NK-92 treated with Interleukin-12 subunit alpha and Interleukin-12 subunit beta, amount 100 ng/mL, for 24 hours (cell line): ENCODE measurements at places on chromosomes 12 and 14.

GRCh38 chr12:102722147-102722546, 194.9 kb downstream of the PAH start:
- DNase-seq, result no peak

DNA sequence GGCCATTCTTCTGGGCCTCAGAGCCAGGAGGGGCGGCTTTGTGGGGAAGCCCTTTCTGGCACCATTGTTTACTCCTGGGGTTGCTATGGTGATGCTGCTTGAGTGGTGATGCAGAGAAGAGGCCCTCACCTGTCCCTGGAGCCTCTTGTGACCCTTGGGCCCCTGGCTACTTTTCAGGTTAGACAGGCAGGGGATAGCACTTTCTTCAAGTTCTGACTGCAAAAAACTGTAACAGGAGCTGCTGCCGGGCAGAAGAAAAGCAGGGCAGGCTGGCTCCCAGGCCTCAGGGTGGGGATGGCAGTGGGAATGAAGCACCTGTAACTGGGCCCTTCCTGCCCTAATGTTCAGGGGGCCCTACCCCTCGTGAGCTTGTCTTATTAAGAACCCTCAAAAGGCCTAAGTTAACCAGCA, at the start of gene TEX52:
Gene TEX52, minus strand, starts transcription at position 19 of the 411 bp plus-strand sequence. Its CDS starts 13 bp downstream, at position 6.
- DNase-seq, result no peak

- DNase-seq, result no peak
Observed at GRCh38 chr12:75599061-75599460, 87.7 kb upstream of the KRR1 start.

DNA sequence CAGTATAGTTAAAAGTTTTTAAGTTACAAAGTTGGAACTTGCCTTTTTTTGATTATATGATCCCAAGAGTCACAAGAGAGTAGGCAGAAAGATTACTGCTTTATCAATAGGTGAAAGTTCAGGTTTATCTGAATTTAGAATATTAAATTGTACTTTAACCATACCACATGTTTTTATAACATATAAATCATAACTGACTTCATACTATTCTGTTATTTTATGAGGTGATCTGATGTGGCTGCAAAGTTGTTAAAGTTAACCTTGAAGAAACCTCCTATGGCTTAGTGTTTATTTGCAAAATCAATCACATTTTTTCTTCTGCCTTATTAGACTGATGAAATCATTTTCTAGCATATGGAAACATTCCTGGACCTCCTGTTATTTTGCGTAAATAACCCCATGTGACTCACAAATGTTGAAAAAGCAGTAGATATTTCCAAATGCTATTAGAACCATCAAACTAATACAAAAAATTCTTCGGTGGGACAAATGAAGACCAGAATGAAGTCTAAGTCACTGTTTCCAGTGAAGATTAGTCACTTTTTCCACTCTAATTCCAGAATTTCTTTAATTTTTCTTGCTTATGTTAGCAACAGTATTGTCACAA, 132.1 kb downstream of the RAD51B start:
- no peak for DNase-seq

- no peak for DNase-seq
Observed at GRCh38 chr12:31588976-31589375, 2.0 kb downstream of the DENND5B start.

- no peak for DNase-seq
Observed at GRCh38 chr12:131375261-131375971, 335.5 kb upstream of the SFSWAP start.

- DNase-seq, result no peak
Observed at GRCh38 chr12:99092100-99092851, 447.2 kb downstream of the APAF1 start.

- no peak for DNase-seq
Observed at GRCh38 chr14:54840336-54840735, 62.3 kb downstream of the GCH1 start.

- no peak for DNase-seq
Observed at GRCh38 chr14:31545328-31545727, 15.9 kb upstream of the NUBPL start.

DNA sequence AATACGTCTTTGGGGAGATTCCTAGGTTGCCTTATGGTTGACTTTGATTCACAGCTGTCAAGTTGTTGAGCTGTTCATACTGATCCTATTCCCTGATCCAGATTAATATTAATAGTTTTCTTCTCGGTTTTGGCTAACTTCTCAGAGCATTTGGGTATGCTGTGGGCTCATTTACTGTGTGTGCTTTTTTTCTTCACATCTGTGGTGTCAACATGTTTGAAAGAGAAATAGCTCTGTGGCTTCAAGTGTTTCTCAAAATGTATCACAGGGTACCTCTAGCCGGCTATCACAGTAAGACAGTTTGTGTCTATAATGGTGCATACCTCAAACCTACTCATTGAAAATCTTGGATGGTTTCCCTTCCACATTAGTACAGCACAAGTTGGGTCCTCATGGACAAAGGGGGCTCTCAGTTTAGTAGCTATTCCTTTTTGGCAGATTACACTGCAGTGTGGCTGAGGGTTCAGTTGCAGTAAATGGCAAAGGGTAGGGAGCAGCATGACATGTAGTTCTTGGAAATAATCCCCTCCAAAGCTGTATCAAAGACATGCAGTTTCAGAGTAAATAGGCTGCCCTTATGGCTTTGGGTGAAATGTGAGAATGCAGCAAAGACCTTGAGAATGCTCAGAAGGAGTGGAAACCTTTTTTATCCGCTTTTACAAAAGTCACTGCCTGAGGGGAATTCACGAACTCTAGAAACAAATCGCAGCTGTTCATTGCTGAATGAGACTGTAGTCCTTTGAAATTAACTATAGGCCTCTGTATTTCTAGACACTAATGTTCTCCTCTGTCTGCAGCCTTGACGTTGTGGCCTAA, 102.4 kb upstream of the ATF1 start:
- no peak for DNase-seq

GRCh38 chr14:72801381-72801812, 92.5 kb downstream of the DPF3 start:
- peak; percentile 29 for DNase-seq

DNA sequence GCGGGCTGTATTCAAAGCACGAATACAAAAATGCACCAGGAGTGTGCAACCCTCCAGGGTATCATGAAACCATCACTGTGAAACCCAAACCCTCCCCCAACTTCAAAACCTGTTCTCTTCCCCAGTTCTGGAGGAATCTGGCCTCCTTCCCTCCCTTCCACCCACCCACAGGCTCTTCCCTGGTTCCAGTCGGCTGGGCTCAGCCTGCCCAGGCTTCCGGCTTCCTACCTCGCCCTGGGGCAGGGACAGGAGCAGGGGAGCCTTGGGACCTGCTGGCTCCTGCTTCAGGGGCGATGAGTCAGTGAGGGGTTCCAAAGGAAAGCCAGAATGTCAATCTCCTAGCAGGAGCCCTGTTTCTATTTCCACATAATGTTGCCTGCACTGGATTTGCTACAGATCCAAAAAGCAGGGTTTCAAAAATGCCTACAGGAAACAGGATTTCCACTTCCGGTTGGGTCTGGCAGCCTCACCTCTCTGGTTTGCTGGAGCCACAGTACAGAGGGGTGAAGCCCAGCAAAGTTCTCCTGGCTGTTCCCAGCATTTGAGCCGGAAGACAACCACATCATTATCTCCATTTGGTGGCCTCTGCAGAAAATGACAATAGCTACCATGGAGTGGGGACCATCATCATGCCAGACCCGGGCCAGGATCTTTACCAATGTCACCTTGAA, 278.3 kb downstream of the DPF3 start:
- no peak for DNase-seq

- DNase-seq, result no peak
Observed at GRCh38 chr12:56462565-56462964, 5.8 kb upstream of the SPRYD4 start.

- no peak for DNase-seq
Observed at GRCh38 chr14:103762036-103762435, 46.4 kb downstream of the ZFYVE21 start.

DNA sequence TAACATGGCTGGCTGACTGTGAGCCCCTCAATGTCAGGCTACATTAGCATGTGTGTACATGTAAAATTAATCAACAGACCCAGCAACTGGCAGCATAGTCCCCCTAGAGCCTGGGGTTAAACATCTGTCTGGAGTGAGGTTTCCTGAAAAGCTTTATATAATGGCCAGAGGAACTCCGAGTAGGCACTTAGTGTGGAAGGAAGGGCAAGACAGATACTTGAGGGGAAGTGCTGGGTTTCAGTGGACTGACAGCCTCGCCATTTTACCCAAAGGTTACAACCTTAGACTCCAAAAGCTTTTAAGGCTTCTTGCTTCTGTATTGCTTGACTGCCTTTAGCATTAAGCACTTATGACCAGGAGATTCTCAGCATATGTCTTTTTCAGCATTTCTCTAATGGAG, 430.8 kb downstream of the FLRT2 start:
- no peak for DNase-seq

GRCh38 chr12:113232089-113232839, 11.0 kb downstream of the TPCN1 start:
- DNase-seq, result no peak

DNA sequence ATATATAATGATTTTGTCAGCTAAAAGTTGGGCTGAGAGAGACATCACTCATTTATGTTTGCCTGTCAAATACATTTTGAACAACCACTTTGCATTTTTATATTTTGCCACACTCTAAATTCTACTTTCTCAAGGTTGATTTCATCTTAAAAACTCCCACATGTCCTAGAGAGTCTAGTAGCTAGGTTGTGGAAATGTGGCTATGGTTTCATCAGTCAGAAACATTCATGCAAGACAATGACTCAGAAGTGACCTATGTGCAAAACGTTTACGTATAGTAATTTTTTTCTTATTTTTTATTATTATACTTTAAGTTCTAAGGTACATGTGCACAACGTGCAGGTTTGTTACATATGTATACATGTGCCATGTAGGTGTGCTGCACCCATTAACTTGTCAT, 27.4 kb upstream of the PRKD1 start:
- DNase-seq, result no peak

DNA sequence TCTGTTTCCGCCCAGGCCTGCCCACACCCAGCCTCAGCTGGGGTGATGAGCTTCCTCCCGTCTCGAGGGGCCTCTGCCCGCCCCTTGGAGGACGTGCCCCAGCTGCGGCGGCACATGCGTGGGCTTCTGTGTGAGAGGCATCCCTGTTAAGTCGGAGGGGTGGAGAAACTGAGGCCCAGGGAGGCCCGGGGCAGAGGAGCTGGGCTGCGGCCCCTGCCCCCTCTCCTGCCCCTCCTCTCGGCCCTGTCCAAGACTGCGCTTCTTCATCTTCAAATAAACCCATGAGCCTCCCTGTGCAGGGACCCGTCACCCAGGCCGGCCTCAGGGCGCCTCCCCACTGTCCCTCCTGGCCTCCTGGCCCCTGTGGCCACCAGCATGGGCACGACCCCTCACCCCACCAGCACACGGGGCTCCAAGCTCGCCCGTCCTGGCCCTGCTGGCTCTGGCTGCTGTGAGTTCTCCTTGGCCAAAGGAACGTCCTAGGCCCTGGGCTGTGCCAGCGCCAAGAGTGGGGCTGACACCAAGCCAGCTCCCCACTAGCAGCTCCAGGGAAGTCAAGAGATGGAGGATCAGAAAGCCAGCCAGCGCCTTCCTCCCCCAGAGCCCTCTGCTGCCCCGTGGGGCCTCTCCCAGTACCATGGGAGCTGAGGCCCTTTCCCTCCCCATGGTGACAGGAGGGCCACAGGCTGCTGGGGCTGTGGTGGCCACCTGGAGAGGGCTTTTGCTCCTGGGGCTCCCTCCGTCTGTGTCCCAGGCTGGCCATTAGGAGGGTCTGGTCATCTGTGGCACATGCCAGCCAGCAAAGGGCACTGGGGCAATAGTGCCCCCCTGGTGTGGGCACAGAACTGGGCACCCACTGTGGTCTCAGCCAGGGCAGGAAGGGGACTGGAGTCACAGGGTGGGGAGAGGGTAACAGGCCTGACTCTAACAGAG, 180.4 kb downstream of the KIF26A start:
- no peak for DNase-seq

DNA sequence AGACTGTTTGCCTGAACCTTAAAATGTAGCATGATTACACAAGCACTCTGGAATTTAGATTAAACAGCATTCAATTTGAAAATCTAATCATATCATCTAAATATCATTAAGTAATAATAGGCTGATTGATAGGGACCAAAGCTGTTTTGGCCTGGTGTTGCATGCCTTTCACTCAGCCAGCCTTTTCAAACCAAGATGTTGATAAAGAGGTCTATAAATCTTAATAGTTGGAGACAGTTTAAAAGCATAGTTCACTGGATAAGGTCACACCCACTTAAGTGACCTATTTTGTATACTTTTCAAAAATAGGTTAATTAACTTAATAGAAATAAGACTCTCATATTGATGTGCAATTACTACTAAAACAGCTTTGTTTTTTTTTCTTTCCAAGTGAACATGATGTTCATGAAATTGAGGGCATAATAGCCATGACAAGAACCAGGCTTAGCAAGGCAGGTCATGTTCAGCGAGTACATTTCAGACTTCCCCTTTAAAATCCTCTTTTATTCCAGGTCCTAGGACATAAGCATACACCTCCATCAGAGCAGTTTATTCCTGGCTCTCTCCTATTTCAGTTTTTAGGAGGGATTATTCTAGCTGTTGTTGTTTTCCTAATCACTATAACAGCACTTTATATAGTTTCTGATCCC, 349.0 kb downstream of the RAD51B start:
- no peak for DNase-seq

DNA sequence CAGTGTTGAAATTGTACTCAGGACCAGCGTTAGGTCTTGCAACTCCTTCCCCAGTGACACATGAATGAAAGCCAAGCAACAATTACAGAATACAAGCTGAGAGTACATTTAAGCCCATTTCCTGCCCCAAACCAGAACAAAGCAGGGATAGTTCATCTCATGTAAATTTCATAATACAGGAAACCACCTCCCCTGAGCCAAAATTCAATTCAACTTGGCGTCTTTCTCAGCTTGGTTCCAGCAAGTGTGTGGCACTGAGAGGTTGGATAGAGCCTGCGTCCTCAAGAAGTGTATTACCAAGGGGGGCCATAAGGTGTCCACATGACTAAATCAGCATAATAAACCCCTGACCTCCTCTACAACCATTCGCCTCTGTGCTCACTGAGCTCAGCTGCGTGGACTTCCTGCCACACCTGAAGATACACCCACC, 278.9 kb upstream of the CRY1 start:
- DNase-seq, result no peak

- no peak for DNase-seq
Observed at GRCh38 chr14:39977198-39977597, 545.0 kb upstream of the FBXO33 start.

- DNase-seq, result peak; percentile 87
Observed at GRCh38 chr14:73771848-73772638, 57.9 kb upstream of the PNMA1 start.

GRCh38 chr12:46825591-46826414, at the start of gene SLC38A4:
Gene SLC38A4 (minus strand): TSS chr12:46825997. CDS start chr12:46793071, 32,926 bp downstream.
- DNase-seq, result no peak
